Renal cortex interstitium (tissue), 15 donors: ENCODE measurements at places on chromosomes 16 and 17. TPM values are rescaled to one million over a fixed set of nuclear protein-coding genes. Genes with fewer than 3 reads are reported as not detected.

DNA sequence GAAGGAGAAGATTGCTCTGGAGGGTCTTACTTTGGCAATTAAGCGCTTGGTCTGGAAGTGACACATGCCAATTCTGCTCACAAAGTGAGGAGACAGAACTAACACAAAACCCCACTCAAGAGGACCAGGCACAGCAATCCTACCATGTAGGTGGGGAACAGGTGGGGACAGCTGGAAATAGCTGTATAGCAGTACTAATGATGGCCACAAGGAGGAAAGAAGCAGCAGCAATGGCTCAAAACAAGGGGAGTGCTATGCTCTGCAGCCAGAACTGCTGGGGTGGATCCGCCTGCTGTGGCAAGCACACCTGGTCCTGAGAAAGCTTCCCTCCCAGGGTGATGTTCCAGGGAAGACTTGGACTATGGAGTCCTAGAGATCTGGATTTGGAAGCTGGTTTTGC lies 17.0 kb upstream of the TMEM132E start:
- no peak for DNase-seq

DNA sequence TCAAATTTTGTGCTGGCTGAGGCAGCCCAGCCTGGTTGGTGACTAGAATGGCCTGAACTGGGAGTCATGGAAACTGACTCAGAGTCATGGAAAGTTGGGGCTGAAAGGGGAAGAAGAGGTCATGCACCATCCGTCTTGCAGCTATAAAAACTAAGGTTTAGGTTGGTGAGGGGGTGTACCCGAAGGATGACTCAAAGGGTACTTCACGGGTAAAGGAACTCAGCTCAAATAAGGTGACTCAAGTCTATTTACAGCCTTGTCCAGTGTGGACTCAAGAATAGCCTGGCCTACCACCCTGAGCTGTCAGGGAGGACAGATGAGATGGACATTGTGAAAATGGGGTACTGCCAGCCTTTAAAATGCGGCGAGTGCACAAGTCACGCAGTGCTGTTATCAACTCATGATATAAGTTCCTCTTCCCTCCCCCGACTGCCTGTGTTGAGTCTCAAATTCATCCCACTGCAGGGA lies 18.6 kb downstream of the CD300LB start:
- no peak for DNase-seq

- no peak for DNase-seq
These were observed 374.0 kb upstream of the ASIC2 start for GRCh38 chr17:33667052-33667509.

Gene SMIM22
- 9.0 TPM for polyA plus RNA-seq

Gene ARL5C
- polyA plus RNA-seq, result 0.44 TPM
